T-helper 2 cell (primary cell): ENCODE measurements at places on chromosomes 12 and 14.
A peak's percentile ranks its signal among the peaks of the same experiment; 100 is the strongest.

- no peak for DNase-seq
Observed at GRCh38 chr12:98738002-98738401, 92.9 kb downstream of the APAF1 start.

DNA sequence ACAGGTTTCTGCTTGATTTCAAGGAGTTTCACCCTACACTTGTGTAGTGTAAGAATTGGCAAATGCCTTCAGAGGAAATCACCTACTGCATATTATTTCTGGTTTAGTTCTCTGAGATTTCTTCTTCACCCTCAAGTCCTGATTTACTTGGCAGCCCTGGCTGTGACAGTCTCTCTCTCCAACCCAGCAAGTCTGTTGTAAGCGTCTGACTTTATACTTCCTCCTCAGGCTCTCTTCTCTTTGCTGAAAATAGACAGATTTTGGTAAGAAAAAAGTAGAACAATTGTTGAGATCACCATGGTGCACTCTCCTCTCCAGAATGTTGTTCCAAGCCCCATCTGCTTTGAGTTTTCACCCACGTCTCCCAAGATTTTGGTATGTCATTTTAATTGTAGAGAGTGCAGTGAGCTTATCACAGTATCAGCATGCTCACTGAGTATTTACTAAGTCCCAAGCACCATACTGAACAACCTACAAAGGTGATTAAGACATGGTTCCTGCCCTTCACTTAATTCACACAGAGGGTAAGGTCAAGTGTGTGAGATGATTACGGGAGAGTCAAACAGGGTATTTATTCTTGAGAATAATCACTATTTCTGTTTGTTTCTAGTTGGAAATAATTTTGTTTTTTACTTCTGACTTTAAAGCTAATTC is 148.7 kb downstream of the MDGA2 start:
- DNase-seq: no peak

- no peak for DNase-seq
Observed at GRCh38 chr12:53241623-53242412, 9.8 kb upstream of the RARG start.

GRCh38 chr12:92928421-92928961 is 604 bp downstream of the EEA1 start:
- peak; percentile 51 for DNase-seq

- DNase-seq: no peak
Observed at GRCh38 chr14:38870296-38870836, 232.7 kb downstream of the SEC23A start.

GRCh38 chr14:52821805-52822250 is 30.4 kb upstream of the GNPNAT1 start:
- DNase-seq: no peak

DNA sequence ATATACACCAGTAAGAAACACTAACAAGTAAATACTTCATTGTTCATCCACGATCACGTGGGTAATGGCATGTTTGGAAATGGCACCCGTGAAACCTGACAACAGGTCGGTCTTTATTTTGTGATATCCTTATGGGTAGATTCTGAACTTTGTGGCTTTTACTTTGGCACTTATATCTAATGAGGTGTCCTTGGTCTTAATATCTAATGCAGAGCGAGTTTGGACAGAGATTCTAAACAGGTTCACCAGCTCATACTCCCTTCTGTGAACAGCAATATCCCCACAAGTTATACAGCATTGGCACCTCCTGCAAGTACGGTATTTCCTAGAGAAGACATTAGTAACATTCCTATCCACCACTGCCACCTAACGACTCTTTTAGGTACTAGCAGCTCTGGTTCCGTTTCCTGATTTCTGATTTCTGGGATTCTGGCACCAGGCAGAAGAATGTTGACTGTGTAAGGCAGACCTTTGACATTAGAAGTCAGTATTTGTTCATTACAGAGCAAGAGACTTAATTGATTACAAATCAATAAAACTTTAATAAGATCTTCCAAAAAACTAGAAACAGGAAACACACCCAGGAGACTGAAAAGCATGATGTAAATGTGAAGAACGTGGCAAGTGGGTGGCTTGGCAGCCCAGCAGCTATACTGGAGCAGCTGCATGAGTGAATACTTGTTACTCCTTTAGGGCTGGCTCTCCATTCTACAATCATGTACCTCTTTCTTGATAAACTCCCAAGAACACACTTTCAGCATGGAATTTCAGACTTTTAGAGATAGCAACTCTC is 2.5 kb downstream of the ANG start:
- peak; percentile 73 for DNase-seq

DNA sequence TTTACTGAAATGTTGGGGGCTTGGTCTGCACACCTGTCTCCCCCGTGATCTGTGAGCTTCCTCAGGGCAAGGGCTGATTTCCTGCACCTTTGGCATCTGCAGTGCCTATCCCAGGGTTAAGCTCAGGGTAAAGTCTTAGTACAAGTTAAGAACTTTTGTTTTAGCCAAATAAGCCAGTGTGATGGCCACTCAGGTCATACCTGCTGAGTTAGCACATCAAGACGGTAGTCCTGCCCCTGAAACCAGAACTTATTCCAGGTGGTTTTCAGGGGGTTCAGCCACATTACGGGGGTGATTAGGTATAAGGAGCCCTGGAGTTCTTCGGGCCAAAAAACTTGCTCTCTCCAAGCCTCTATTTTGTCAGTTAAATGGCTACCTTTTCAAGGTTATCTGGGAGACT is 21.6 kb upstream of the CHST11 start:
- DNase-seq: no peak

DNA sequence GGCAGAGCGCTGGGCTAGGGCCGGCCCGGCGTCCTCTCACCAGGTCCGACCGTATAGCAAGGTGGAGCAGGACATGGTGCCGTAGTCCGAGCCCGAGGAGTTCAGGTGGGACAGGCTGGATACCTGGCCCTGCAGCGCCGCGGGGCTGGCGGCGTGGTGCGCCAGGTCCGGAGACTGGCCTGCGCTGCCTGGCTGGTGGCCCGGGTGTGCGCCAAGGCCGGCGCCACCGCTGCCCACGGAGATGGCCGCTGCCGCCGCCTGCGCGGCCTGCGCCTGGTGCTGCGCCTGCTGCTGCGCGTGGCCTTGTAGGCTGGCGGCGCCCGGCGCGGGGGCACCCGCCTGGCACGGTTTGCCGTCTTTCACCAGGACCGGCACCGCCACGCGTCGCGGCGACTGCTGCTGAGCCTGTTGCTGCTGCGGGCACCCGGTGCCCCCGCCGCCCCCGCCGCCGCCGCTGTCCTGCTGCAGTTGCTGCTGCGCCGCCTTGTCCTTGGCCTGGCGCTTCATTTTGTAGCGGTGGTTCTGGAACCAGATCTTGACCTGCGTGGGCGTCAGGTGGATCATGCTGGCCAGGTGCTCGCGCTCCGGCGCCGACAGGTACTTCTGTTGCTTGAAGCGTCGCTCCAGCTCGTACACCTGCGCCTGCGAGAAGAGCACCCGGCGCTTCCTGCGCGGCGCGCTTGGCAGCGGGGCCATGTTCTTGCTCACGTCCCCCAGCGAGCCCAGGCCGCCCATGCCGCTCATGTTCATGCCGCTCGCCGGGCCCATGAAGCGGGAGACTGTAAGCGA is 2.6 kb downstream of the NKX2-1 start:
- DNase-seq: peak; percentile 22

GRCh38 chr14:69077841-69078240 is 75.1 kb downstream of the DCAF5 start:
- no peak for DNase-seq

DNA sequence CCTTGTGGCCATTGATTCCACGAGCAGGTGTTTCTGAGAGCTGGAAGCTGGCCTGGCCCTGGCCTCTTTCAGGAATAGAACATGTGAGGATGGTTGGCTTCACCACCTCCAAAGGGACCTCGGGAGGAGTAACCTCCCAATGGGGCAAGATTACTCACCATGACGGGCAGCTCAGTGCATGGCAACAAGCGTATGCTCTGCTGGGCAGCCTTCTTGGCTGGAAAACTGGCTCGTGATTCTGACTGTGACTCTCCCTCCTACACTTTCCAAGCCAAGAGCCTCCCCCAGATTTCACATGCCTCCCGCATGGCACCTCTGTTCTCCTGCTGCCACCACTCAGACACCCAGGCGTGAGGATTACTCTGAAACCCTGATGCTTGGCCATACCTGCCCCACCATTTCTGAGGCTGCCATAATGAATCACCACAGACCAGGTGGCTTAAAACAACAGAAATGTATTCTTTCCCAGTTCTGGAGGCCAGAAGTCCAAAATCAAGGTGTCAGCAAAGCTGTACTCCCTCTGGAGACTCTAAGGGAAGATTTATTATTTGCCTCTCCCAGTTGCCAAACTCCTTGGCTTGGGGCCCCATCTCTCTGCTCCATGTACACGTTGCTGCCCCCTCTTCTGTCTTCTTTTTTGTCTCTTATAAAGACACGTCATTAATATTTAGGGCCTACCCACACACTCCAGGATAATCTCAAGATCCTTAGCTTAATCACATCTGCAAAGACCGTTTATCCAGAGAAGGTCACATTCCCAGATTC is 215.9 kb downstream of the CHST11 start:
- no peak for DNase-seq

GRCh38 chr12:74526535-74526934 is 11.1 kb upstream of the ATXN7L3B start:
- no peak for DNase-seq

GRCh38 chr12:110079477-110080400 is 31.4 kb upstream of the C12orf76 start:
- peak; percentile 62 for DNase-seq

DNA sequence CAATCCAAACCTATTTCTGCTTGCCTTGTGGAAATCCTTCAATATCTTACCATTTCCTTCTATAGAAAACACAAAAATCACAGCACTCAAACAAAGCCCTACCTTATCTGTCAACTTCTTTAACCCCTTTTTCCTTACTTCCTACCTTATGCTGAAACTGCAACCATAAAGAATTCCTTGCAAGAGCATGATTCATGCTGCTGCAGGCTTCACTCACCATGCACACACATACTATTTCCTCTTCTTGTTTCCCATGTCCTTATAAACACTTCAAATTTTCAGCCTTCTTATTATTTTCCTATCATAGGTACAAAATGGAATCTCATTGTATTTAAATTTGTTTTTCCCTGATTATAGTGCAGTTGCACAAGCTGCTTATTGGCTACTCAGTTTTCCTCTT is 23.3 kb downstream of the LMNTD1 start:
- DNase-seq: no peak

DNA sequence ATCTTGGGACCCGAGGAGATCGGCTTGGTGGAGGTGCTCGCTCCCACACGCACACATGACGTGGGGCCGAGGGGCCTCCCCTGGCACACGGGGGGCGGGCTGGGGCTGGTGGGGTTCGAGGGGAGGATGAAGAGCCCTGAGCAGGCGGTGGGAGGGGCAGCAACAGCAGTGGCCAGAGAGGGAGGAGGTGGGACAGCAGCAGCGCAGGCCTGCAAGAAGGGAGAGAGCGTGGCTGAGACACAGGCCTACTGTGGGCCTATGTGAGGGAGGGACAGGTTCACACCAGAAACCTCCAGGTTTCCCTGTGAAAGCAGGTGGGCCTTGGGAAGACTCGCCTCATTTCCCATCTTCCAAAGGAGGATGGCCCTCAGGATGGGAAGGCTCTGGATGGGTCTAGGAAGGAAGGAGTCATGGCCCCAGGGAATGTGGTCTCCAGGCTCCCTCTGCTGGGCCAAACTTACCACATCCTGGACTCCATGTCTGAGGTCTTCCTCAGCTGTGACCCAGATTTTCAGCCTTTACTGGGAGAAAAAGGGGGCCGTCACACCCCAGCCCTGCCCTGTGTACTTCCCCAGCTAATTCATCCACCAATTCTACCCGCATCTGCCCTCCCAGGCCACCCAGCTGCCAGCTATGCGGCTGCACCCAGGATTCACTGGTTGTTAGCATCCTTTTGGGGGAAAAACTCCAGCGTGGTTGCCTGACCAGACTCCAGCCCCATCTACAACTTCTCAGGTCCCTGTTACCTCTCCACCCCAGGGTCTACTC is 2.8 kb downstream of the PIANP start:
- DNase-seq: no peak

DNA sequence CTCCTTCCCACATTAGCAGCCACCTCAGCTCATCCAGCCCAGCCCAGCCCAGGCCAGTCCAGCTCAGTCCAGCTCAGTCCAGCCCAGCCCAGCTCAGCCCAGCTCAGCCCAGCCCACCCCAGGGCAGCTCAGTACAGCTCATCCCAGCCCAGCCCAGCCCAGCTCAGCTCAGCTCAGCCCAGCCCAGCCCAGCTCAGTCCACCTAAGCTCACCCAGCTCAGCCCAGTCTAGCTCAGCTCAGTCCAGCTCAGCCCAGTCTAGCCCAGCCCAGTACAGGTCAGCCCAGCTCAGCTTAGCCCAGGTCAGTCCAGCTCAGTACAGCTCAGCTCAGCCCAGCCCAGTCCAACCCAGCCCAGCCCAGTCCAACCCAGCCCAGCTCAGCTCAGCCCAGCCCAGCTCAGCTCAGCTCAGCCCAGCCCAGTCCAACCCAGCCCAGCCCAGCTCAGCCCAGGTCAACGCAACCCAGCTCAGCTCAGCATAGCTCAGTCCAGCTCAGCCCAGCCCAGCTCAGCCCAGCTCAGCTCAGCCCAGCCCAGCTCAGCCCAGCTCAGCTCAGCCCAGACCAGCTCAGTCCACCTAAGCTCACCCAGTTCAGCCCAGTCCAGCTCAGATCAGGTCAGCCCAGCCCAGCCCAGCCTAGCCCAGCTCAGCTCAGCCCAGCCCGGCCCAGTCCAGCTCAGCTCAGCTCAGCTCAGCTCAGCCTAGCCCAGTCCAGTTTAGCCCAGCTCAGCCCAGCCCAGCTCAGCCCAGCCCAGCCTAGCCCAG is 63.0 kb downstream of the TMEM121 start:
- DNase-seq: no peak

- DNase-seq: no peak
Observed at GRCh38 chr14:81517798-81518398, 15.8 kb downstream of the SEL1L start.

GRCh38 chr14:23578560-23579310 is at the start of gene JPH4:
TSS of gene JPH4 (minus strand) at chr14:23578790. CDS start at chr14:23577453, 1,337 bp downstream.
- DNase-seq: no peak

DNA sequence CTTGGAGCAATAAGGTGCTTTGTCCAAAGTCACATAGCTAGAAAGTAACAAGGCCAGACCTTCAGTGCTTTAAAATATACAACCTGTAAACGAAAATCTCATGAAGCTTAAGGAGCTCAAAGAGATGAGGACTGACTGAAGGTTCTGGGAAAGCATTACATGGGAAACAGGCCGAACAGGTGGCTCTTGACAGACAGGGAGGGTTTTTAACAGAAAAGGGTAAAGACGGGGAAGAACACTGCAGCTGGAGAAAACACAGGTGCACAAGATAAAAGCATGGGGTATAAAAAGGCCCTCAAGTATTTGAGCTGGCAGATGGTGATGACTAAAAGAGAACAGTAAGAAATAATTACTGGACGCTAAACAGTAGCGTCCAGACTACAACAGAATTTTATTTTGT is 257.2 kb downstream of the NELL2 start:
- DNase-seq: no peak

DNA sequence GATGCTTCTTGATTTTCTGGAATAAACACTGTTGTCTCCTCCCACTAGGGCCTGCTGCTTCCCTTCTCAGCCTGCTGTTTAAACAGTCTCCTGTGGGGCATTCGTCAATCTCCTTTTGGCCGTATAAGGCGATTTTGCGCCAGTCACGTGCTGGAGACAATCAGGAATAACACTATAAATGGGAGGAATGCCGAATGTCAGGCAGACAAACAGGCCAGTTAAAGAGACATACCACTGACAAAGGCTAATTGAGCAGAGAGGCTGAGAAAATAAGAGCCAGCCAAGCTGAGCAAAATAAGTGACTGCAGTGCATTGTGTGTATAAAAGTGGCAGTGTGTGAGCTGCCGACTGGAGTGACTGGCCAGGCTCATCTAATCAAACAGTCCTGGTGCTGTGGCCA is 23.3 kb downstream of the DMAC2L start:
- no peak for DNase-seq
